NCI-H460 (cell line): ENCODE measurements at places on chromosomes 2 and 18.

- DNase-seq, result no peak
Measured at GRCh38 chr2:207008105-207008990, 69.0 kb downstream of the CPO start.

GRCh38 chr2:216448829-216449228 is 36.5 kb downstream of the SMARCAL1 start:
- no peak for DNase-seq

DNA sequence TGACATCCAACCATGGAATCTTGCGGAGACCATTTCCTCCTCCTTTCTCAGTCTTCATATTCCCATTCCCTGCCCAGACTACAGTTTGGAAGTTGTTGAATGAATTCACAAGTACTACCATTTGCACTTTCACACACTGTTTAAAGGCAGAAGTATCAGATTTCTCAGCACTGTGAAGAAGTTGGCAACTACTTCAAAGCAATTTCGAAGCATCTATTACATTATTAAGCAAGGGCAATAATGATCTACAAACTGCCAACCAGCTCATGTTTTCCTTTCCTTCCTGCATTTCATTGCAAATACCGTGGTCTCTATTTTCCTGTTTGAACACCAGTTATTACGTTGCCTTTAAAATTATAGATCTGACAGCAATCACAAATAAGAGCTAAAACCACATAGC is 105.5 kb downstream of the IRS1 start:
- DNase-seq, result no peak

- DNase-seq, result no peak
Measured at GRCh38 chr18:77105680-77106079, 26.9 kb downstream of the MBP start.

- no peak for DNase-seq
Measured at GRCh38 chr2:239951129-239951734, 73.9 kb downstream of the NDUFA10 start.
